ENCODE measurements at places on chromosomes 5 and 9.

- peaks cover 4% of the 10 kb centered on the region for H3K27me3 ChIP-seq
- H3K4me3 ChIP-seq: no peak overlapping the region
- no peaks in the 10 kb centered on the region for H3K36me3 ChIP-seq
- no peak for DNase-seq
Observed at GRCh38 chr5:180341595-180341994, 11.5 kb downstream of the GFPT2 start.

- no peaks in the 10 kb centered on the region for H3K27me3 ChIP-seq
- H3K4me3 ChIP-seq: no peak overlapping the region
- peaks cover 40% of the 10 kb centered on the region for H3K4me1 ChIP-seq
- H3K36me3 ChIP-seq: no peaks in the 10 kb centered on the region
- DNase-seq: peak; percentile 94
Observed at GRCh38 chr5:149320791-149321330, 24.4 kb upstream of the GRPEL2 start.

- DNase-seq: no peak
Observed at GRCh38 chr5:139473565-139473964, 2.8 kb downstream of the SMIM33 start.

- H3K4me3 ChIP-seq: no peak overlapping the region
- H3K4me1 ChIP-seq: peaks cover 4% of the 10 kb centered on the region
- H3K27ac ChIP-seq: no peak overlapping the region
- H3K27me3 ChIP-seq: no peaks in the 10 kb centered on the region
- no peaks in the 10 kb centered on the region for H3K36me3 ChIP-seq
Observed at GRCh38 chr5:65727491-65728156, 5.6 kb downstream of the NLN start.

DNA sequence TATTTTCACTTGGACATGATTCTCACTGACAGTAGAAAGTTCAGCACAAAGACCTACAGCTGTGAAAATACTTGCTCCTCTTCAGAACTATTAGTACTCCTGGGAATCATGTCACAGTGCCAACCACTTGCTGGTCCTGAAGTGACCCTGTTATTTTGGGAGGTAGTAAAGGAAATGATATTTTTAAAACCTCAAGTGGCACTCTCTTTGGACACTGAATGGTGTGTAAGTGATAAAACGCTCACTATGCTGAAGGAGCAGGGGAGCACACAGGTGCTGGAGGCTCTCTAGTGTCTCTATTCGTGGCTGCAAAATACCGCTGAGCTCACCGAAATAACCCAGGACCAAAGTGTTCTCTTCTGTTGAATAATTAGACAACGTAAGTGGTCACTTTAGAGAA is 76.9 kb upstream of the SPATA31D4 start:
- no peak overlapping the region for H3K4me3 ChIP-seq
- no peaks in the 10 kb centered on the region for H3K27me3 ChIP-seq
- no peaks in the 10 kb centered on the region for H3K36me3 ChIP-seq
- no peak overlapping the region for H3K27ac ChIP-seq
- no peaks in the 10 kb centered on the region for H3K4me1 ChIP-seq

DNA sequence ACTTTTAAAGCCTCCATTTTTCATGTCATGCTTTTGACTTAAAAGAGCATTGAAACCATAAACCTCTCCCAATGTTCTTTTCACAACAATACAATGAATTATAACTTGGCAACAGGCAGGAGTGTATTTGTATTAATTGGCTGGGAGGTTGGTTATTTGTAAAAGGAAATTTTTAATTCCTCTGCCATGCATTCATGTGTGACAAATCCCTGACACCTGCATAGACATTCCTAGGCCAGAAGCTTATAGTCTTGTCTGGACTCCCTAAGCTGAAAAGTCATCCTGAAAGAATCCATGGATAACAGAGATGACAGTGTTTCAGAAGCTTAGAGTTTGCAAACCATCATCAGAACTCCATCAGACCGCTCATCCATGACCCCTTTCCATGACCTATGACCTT is 76.3 kb upstream of the PTGER4 start:
- H3K27me3 ChIP-seq: no peaks in the 10 kb centered on the region
- H3K4me1 ChIP-seq: no peaks in the 10 kb centered on the region
- no peak overlapping the region for H3K4me3 ChIP-seq
- H3K36me3 ChIP-seq: no peaks in the 10 kb centered on the region
- no peak for DNase-seq
- no peak overlapping the region for H3K27ac ChIP-seq

DNA sequence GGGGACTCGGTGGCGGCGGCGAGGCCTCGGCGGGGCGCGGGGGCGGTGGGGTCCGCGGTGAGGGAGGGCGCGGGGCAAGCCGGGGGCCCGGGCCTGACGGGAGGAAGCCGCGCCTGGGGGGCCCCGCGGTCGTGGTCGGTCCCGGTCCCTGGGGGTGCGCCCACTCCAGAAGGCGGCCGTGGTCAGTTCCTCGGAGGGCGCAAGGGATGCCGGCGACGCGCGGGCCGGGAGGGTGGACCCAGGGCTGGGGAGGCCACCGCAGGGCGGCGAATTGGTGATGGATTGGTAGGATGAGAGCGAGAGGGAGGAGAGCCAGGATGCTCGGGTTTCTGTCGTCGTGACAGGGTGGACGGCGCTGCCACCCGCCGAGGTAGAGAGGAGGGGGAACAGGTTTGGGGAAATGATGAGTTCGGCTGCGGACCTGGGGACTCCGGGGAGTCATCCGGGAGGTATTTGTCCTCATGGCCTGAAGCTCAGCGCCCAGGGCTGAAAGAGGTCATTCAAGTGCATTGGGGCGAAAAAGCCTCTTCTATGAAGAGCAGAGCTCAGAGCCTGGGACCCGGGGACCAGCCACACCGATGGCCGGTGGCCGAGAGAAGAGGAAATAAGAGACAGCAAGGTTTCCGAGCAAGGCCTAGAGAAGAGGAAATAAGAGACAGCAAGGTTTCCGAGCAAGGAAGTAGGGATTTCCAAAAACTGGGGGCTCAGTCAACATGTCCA is 557 bp downstream of the GNG10 start:
- peaks cover 3% of the 10 kb centered on the region for H3K36me3 ChIP-seq
- H3K27ac ChIP-seq: peak overlapping the region; percentile 86
- peak; percentile 28 for DNase-seq
- no peaks in the 10 kb centered on the region for H3K27me3 ChIP-seq
- peaks cover 13% of the 10 kb centered on the region for H3K4me1 ChIP-seq

- H3K36me3 ChIP-seq: no peaks in the 10 kb centered on the region
- no peak for DNase-seq
- no peak overlapping the region for H3K27ac ChIP-seq
- H3K27me3 ChIP-seq: no peaks in the 10 kb centered on the region
- no peaks in the 10 kb centered on the region for H3K4me1 ChIP-seq
Observed at GRCh38 chr9:27861887-27862286, 288.6 kb upstream of the C9orf72 start.

GRCh38 chr5:62343428-62343827 is 37.4 kb downstream of the KIF2A start:
- H3K36me3 ChIP-seq: no peaks in the 10 kb centered on the region
- no peaks in the 10 kb centered on the region for H3K4me1 ChIP-seq
- no peak overlapping the region for H3K27ac ChIP-seq

DNA sequence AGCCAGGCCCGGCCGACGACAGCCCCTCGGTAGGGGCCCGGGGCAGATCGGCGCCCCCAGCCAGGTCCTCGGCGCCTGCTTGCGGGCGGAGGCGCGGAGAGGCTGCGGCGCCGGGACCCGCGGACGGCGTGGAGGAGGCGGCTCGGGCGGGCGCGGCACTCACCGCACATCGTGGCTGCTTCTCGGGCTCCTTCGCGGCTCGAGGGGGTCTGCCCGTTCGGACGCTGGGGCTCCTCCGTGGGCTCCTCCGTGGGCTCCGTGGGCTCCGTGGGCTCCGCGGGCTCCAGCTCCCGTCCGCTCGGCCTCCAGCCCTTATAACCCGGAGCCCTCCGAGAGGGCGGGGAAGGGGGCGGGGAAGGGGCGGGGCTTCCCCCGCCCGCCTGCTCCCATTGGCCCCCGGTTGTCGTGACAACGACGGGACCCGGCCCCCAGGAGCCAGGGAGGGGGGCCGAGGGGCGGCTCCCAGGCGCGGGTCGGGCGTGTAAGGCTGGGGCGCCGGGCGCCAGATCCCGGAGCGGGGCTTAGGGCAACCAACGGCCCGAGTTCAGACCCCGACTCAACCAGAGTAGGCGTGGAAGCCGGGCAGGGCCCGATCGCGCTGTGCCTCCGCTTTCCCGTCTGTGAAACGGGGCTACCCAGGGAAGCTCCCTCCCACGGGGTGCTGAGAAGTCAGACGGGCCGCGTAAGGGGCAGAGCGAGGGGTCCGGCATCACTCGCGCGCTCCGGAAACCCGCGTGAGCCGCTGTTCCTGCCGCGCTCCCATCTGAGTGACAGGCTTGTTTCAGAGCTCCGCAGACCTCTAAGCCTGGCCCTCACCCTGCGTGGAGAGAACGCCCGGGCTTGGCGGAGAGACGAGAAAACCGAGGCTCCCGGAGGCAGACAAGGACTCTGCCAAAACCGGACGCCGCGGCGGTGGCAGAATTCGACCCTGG is at the start of gene GFPT2:
Gene GFPT2 (minus strand): TSS at position 289 of the 932 bp plus-strand sequence. CDS start 119 bp downstream, at position 170.
- peaks cover 58% of the 10 kb centered on the region for H3K27me3 ChIP-seq
- DNase-seq: peak; percentile 74
- peak within 1 kb of the TSS; percentile 80 for H3K27ac ChIP-seq
- peak within 1 kb of the TSS; percentile 57 for H3K4me3 ChIP-seq
- H3K4me1 ChIP-seq: peaks cover 22% of the 10 kb centered on the region

- no peaks in the 10 kb centered on the region for H3K27me3 ChIP-seq
- no peaks in the 10 kb centered on the region for H3K4me1 ChIP-seq
- no peak overlapping the region for H3K27ac ChIP-seq
- H3K4me3 ChIP-seq: no peak overlapping the region
Observed at GRCh38 chr9:88164850-88165249, 26.6 kb upstream of the SPATA31C2 start.

DNA sequence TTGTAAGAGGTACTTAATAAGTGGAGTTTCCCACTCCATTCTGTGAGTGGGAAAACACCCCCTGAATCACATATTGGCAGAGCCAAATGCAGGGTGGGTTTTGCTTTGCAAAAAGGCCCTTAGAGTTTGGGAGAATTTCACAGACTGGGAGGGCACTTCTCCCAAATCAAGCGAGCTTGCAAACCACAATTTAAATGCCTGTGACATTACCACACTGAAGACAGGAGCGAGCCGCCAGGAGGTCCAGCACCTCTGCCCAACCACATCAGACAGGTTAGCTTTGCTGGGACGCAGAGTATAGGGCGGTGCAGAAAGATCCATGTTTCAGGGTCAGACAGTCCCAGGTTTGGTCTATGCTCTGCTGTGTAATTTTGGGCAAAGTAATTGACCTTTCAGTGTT is 2.3 kb downstream of the ALAD start:
- H3K36me3 ChIP-seq: no peaks in the 10 kb centered on the region
- DNase-seq: no peak
- H3K4me3 ChIP-seq: no peak overlapping the region
- no peak overlapping the region for H3K27ac ChIP-seq

DNA sequence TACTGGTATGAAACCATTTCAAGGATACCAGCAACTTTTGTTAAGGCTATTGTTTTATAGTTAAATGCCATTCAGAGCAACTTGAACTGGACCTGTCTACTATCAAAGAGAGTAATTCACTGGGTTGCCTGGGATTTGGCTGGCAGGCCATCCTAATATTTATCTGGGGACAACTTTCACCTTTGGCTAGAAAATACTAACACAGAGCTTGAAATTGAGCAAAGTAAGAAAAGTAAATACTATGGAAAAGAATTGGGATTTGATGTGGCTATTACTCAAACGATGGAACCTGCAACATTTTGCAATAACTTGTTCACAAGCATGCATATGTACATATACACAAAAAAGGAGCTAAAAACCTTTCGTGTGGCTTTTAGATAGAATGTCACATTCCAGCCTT is 191.3 kb downstream of the DENND1A start:
- H3K27me3 ChIP-seq: no peaks in the 10 kb centered on the region
- no peak for DNase-seq
- H3K27ac ChIP-seq: no peak overlapping the region
- H3K4me3 ChIP-seq: no peak overlapping the region

DNA sequence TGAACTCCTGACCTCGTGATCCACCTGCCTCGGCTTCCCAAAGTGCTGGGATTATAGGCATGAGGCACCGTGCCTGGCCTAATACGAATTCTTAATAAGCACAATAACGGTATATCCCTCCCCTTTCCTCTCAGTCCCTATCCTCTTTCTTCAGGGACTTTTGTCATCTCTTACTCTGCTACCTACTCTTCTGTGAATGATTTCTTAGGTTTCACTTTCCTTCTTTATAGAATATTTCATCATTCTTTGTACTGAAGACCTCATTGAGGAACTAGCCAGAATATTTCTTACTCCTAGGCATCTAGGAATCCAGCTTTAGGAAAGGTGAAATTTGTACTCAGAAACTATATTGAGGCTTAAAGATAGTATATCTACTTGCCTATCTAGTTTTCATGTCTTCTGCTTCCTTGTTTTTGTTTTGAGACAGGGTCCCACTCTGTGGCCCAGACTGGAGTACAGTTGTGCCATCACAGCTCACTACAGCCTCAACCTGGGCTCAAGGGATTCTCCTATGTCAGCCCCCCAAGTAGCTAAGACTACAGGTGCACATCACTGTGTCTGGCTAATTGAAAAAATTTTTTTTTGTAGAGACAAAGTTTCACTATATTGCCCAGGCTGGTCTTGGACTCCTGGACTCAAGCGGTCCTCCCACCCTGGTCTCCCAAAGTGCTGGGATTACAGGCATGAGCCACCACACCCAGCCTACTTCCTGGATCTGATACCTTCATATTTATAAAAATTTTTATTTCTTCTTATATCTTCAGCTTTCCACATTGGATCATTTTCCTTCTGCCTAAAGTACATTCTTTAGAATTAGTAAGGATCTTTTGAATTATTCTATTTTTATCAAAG is 69.7 kb downstream of the GPBP1 start:
- H3K27ac ChIP-seq: no peak overlapping the region
- no peaks in the 10 kb centered on the region for H3K27me3 ChIP-seq
- peaks cover 12% of the 10 kb centered on the region for H3K4me1 ChIP-seq

- no peaks in the 10 kb centered on the region for H3K4me1 ChIP-seq
- no peak overlapping the region for H3K4me3 ChIP-seq
- H3K36me3 ChIP-seq: no peaks in the 10 kb centered on the region
- no peaks in the 10 kb centered on the region for H3K27me3 ChIP-seq
- no peak overlapping the region for H3K27ac ChIP-seq
Observed at GRCh38 chr5:97658116-97658900, 475.3 kb upstream of the RIOK2 start.

DNA sequence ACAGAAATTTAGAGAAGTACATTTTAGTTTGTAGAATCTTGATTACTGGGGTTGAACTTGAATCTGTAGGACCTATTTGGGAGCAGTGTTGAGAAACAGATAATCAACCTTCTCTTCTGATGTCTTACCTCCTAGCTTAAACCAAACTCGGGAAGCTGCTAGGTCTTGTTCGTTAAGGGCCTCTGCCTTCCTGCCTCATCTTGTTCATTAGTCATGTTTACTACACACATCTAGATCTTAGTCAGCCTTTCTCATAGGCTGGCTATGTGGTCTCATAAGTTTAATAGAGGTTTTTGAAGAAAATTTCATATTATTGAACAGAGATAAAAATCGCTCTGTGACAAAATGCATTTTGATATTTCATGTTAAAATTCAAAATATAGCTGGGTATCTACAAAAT is 331.0 kb upstream of the EDIL3 start:
- DNase-seq: no peak
- no peak overlapping the region for H3K4me3 ChIP-seq

- no peak for DNase-seq
- H3K27ac ChIP-seq: no peak overlapping the region
- H3K27me3 ChIP-seq: no peaks in the 10 kb centered on the region
- no peak overlapping the region for H3K4me3 ChIP-seq
Observed at GRCh38 chr5:8528106-8528505, 659.2 kb downstream of the MTRR start.
